BJ (cell line): ENCODE measurements at places on chromosomes 12 and 14. TPM values are rescaled to one million over a fixed set of nuclear protein-coding genes. Genes with fewer than 3 reads are reported as not detected.

- DNase-seq = no peak
Observed at GRCh38 chr12:116945886-116946550, 35.3 kb downstream of the FBXW8 start.

GRCh38 chr12:105854071-105854470, 284.7 kb downstream of the NUAK1 start:
- DNase-seq = no peak

- no peak for DNase-seq
Observed at GRCh38 chr14:91202234-91202974, 42.1 kb downstream of the GPR68 start.

- DNase-seq = no peak
Observed at GRCh38 chr12:5912011-5912410, 33.0 kb downstream of the ANO2 start.

GRCh38 chr12:102182635-102183034, 15.0 kb downstream of the PMCH start:
- no peak for DNase-seq

- DNase-seq = no peak
Observed at GRCh38 chr14:95294834-95295599, 24.7 kb downstream of the CLMN start.

DNA sequence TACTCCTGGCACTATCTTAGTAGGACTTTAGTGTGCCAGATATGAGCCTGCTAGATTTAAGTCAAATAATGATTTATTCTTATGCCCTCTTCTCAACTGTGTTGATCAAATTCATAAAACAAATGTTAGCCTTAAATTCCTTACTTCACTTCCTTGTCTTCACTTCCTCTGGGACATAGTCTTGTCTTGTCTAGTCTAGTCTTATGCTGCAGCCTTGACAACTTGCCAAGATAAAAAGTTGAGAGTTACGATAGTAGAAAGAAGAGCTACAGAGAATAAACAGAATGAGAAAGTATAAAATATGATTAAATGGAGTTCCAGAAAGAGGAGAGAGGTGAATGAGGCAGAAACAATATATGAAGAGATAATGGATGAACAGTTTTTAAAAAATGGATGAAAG, 378.1 kb downstream of the DAD1 start:
- no peak for DNase-seq

DNA sequence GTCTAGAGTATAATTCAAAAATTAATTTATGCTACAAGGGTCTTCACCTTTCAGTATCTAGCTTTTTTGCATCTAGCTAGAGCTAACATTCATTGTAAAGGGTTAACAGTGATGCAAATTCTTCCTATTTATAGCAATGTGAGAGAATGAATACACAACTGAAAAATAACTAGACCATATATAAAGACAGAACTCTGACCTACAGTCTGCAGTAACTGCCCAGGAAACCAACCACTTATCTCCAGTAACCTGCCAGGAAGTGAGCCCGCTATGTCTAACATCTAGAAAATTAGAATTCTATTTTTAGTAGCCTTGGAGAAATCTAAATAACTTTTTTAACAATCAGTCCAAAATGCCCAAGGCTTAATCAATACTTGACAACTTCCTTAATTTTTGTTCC, 1021.9 kb downstream of the LRFN5 start:
- DNase-seq = no peak

GRCh38 chr14:61130512-61131260, 149.6 kb downstream of the SLC38A6 start:
- no peak for DNase-seq

GRCh38 chr12:72380441-72380840, 108.3 kb downstream of the TRHDE start:
- no peak for DNase-seq

DNA sequence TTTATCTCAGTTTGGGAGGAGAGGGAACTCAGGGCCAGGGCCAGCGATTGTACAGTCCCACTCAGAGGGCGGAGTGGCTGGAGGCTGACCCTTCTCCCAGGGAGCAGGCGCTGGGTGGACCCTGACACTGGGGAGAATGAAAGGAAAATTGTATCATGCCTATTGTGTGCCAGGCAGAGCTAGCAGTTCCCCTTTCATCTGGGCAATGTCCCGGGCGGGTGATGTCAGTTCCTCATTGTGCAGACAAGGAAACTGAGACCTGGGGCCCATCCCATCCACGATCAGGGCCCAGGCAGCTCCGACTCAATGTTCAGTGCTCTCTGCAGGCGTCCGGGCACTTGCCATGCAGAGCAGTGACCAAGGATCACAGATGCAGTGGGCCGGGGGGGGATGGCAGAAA, 101.9 kb upstream of the RTL1 start:
- DNase-seq = no peak

- DNase-seq = no peak
Observed at GRCh38 chr14:68705741-68706283, 87.1 kb downstream of the ZFP36L1 start.

DNA sequence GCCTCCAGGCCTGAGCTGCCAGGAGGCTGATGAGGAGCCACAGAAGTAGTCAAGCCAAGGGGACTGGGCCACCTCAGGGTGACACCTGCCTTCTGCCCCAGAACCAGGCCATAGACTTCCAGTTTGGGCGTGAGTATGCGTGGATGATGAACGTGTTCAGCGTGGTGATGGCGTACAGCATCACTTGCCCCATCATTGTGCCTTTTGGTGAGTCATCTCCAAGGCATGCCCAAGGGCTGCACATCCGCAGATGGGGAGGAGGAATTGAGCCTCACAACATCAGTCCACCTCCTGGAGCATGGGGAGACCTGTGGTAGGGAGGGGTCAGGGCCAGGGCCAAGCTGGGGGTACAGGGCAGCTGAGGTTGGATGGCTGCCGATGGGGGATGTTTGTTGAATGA, 22.3 kb downstream of the NGB start:
- DNase-seq = no peak

GRCh38 chr12:54704202-54704601, 56.0 kb upstream of the DCD start:
- no peak for DNase-seq

GRCh38 chr12:89352242-89352491, 134 bp downstream of the DUSP6 start:
- DNase-seq = no peak

DNA sequence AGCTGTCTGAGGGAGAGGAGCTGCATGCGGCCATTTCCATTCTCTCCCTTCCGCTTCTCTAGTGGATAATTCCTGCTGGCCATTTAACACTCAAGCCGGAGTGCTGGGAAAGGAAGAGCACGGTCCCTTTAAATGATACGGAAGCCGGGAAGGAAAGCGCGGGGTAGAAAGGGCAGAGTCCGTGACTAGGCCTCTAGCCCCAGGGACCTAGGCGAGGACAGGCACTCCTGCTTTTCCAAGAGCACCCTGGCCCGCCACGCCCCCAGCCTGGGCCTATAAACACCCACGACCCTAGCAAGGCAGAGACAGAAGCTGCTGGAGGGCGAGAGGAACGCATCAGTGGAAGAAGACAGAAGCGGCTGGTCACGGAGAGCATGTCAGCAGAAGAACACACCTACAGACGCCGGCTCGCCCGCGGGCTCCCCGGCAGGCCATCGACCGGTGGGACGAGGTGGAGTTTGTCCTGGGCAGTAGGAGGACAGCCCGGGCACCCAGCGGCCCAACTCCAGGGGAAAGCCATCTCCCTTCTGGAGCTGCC, 1206.6 kb upstream of the TMEM132C start:
- DNase-seq = no peak

DNA sequence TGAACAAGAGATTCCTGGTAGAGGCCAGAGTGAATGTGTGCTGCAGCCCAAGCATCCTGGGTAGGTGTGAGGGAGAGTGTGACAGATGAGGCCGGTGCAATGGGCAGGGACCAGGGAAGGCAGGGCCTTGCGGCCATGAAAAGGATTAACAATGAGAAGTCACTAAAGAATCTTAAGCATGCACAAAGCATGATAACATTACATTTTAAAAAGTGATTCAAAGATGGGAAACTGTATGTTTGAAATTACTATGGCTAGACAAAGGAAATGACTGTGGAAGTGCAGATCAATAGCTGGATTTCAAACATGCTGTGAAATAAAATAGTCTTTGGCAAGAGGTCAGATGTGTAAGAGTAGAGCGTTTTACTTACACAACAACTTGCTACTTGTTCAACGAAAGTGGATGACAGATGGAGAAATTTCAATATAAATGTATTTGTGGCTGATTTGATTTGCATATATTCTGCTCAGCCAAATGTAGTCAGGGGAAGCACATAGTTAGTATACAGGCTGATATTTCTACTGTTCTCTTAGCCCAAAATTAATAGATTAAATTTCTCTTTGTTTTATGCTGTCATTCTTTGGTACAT, 175.5 kb downstream of the CCDC59 start:
- no peak for DNase-seq

DNA sequence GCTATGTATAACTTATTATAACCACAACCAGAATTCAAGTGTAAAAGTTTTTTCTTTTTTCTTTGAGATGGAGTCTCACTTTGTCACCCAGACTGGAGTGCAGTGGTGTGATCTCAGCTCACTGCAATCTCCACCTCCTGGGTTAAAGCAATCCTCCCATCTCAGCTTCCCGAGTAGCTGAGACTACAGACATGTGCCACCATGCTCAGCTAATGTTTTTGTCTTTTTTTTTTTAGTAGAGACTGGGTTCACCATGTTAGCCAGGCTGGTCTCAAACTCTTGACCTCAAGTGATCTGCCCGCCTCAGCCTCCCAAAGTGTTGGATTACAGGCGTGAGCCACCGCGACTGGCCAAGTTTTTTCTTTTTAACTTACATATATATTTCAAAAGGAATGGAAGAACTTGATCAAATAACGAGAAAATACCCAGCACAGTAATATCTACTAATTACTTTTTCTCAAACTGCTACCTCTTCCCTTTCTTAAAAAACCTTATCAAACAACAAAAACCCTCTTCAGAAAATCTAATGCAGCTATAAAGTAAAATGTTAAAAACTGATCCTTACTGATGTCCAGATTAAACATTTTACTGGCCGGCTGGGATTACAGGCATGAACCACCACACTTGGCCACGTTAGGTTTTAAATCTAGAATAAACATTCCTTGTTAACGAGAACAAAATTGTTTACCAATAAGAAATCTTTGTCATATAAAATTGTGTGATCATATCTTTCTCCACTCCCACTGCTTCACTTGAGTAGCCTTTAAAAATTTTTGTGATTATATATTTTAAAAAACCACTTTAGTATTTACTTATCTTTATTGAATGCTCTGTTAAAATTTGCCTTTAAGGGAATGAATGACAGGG, 41.3 kb upstream of the WDR89 start:
- no peak for DNase-seq

GRCh38 chr12:2944401-2945047, 14.7 kb upstream of the TEAD4 start:
- no peak for DNase-seq

DNA sequence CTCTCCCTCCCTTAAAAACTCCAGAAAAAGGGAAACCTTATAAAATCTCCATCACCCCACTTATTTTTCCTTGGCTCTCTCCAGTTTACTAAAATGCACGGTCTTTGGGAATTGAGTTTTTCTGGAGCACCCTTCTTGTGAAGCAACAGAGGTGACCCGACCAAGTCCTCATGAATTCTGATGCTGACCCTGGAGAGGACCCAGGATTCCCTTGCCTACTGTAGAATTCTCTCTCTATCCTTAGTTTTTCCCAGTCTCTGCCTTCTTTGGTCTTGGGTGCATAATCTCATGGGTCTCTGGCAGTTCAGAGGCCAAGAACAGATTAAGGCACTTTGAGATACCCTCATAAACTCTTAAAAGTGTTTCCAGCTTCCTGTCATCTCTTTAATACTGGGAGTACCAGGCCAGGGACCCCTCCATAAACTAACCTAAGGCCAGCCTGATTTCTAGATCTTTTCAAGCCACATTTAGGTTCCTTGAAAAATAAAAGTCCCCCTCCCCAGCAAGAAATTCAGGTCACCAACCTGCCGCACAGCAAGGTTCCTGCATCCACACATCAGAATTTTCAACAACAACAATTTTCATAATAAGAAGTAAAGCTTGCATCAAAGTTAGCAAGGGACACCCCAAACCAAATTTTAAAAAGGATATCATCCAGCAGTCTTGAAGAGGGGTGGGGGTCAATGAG, 5.1 kb upstream of the HOXC4 start:
- no peak for DNase-seq

DNA sequence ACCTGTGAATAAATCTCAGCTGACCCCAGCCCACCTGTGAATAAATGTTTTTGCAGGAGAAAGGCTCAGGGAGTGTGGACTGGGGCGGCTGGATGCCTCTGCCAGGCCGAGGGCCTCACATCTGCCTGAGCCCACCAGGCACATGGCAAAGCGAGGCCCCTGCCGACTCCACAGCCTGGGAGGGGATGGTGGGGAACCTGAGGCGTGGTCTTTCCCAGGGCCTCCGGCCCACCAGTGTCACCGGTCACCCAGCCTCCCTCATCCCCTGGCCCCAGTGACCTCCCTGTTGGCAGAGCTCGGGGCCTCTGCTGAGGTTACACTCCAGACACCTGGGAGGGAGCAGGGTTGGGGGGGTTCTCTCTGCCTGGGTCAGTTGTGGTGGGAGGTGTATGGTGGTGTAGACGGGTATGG, 8.2 kb downstream of the NOC4L start:
- DNase-seq = no peak

DNA sequence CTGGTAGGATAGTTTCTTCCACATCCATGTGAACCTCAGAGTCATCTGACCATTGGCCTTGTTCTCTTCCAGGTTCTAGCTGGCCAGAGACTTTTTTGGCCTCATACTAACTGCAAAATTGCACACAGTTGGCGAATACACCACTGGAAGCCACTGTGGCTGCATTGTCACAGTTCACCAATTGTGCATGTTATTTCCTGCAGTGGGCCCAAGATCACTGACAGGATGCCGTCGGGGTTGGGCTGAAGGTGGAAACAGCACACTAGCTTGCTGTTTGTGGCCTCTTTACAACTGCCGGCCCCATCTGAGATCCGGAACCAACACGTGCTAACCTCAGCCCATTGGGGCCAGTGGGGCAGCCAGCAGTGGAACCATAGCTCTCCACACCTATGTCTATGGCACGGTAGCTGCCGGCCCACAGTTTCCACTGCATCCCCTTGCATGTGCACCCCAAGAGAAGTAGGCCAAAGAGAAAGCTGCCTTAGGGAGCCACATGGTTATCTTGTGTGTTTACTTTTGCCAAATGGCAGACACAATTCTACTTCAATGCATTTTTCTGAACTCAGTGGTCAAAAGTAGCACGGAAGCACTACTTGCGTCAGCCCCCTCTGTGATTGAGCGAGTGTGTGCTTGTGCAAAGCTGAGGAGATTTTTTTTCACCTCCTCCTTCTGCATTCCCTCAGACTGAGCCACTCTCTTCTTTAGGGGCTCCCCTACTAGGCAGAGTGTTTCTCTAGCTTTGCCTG, 464.0 kb downstream of the RAD51B start:
- DNase-seq = no peak

The NTS gene
- not detected in 2 replicates for polyA plus RNA-seq

The SLC25A47 gene
- not detected in 2 replicates for polyA plus RNA-seq

The CPNE6 gene
- not detected in 2 replicates for polyA plus RNA-seq

The A2M gene
- polyA plus RNA-seq = 171 and 198 TPM in 2 replicates

The DPPA3 gene
- not detected in 2 replicates for polyA plus RNA-seq

The NINJ2 gene
- 0.32 and 0.55 TPM in 2 replicates for polyA plus RNA-seq

The APOF gene
- polyA plus RNA-seq = not detected in 2 replicates

The DAO gene
- not detected in 2 replicates for polyA plus RNA-seq

The KLRF2 gene
- not detected in 2 replicates for polyA plus RNA-seq

The SLC7A7 gene
- 7.5 and 9.4 TPM in 2 replicates for polyA plus RNA-seq

The LAG3 gene
- polyA plus RNA-seq = 0.28 and 0.50 TPM in 2 replicates

The IGF1 gene
- polyA plus RNA-seq = 1.5 and 2.4 TPM in 2 replicates

The ITGB7 gene
- polyA plus RNA-seq = 0.59 and 0.63 TPM in 2 replicates

The MYF5 gene
- polyA plus RNA-seq = not detected in 2 replicates

The PLXNC1 gene
- 2.2 and 3.4 TPM in 2 replicates for polyA plus RNA-seq

The A2ML1 gene
- not detected in 2 replicates for polyA plus RNA-seq
